ENCODE measurements at places on chromosomes 6 and 20. TPM values are rescaled to one million over a fixed set of nuclear protein-coding genes. Genes with fewer than 3 reads are reported as not detected.

DNA sequence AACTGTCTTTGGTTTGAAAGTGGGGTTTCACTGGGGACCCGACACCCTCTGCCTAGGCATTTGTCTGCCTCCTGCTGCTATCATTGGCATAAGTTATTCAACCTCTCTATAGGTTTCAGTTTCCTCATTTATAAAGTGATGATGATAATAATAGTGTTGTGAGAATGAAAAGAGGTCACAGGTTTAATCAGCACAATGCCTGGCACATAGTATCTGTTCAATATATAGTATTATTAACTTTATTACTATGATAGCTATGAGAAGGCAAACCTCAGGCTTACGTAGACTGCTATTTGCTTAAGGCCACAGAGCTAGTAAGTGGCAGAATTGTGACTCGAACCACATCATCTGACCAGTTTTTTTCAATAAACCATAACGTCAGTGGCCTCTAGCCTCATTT is 256.8 kb downstream of the CDKAL1 start:
- H3K27ac ChIP-seq, result no peak overlapping the region
- no peaks in the 10 kb centered on the region for H3K27me3 ChIP-seq
- DNase-seq, result no peak
- peaks cover 1% of the 10 kb centered on the region for H3K36me3 ChIP-seq
- H3K4me1 ChIP-seq, result peaks cover 2% of the 10 kb centered on the region

DNA sequence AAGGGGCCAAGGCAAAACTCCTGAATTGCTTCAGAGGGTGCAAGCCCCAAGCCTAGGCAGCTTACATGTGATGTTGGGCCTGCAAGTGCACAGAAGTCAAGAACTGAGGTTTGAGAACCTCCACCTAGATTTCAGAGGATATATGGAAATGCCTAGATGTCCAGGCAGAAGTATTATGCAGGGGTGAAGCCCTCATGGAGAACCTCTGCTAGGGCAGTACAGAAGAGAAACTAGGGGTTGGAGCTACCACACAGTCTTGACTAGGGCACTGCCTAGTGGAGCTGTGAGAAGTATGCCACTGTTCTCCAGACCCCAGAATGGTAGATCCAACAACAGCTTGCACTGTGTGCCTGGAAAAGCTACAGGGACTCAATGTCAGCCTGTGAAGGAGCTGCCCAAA is 179.7 kb upstream of the GJE1 start:
- H3K4me3 ChIP-seq, result no peak overlapping the region
- peaks cover 2% of the 10 kb centered on the region for H3K4me1 ChIP-seq
- no peaks in the 10 kb centered on the region for H3K27me3 ChIP-seq

GRCh38 chr20:609371-609964 is 641 bp downstream of the TCF15 start:
- H3K27me3 ChIP-seq, result peaks cover 44% of the 10 kb centered on the region
- H3K4me1 ChIP-seq, result no peaks in the 10 kb centered on the region
- DNase-seq, result no peak
- H3K36me3 ChIP-seq, result no peaks in the 10 kb centered on the region

SPTLC3 gene
- not detected for total RNA-seq

DNA sequence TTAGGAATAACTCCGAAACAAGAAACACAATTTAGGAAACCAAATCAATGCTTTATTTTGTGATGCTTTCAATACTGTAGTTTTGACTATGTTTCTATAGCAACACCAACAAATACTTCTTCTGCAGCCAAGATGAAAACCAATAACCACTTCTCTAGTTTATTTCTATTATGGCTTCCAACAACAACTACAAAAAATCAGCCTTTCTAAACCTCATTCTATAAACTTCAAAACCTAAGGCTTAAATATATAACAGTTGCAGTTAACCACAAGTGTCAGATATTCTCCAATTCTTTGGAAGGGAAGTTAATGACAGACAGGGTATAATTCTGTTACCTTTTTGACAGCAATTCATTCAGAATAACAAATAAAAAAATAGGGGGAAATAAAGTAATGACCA is 80.9 kb downstream of the EPB41L2 start:
- no peak overlapping the region for H3K4me3 ChIP-seq
- H3K27me3 ChIP-seq, result no peaks in the 10 kb centered on the region
- H3K27ac ChIP-seq, result no peak overlapping the region
- DNase-seq, result no peak
- H3K4me1 ChIP-seq, result no peaks in the 10 kb centered on the region

ERVFRD-1 gene
- not detected for total RNA-seq

- no peak overlapping the region for H3K27ac ChIP-seq
- DNase-seq, result no peak
- no peaks in the 10 kb centered on the region for H3K36me3 ChIP-seq
- peaks cover 44% of the 10 kb centered on the region for H3K27me3 ChIP-seq
- no peaks in the 10 kb centered on the region for H3K4me1 ChIP-seq
Measured at GRCh38 chr6:104885518-104886043, 25.9 kb upstream of the HACE1 start.

SLC17A2 gene
- not detected for total RNA-seq

KCNK16 gene
- not detected for total RNA-seq

- H3K4me3 ChIP-seq, result no peak overlapping the region
- H3K4me1 ChIP-seq, result no peaks in the 10 kb centered on the region
- DNase-seq, result no peak
- H3K36me3 ChIP-seq, result no peaks in the 10 kb centered on the region
Measured at GRCh38 chr6:113776998-113777397, 80.1 kb upstream of the MARCKS start.

GNL1 gene
- total RNA-seq, result 70.5 TPM

GRCh38 chr6:12083302-12083701 is 71.2 kb downstream of the HIVEP1 start:
- no peak overlapping the region for H3K4me3 ChIP-seq
- DNase-seq, result no peak
- H3K27ac ChIP-seq, result no peak overlapping the region

TOX2 gene
- total RNA-seq, result 5.6 TPM

- no peak overlapping the region for H3K27ac ChIP-seq
- H3K4me1 ChIP-seq, result no peaks in the 10 kb centered on the region
- H3K4me3 ChIP-seq, result no peak overlapping the region
- H3K36me3 ChIP-seq, result no peaks in the 10 kb centered on the region
- H3K27me3 ChIP-seq, result peaks cover 10% of the 10 kb centered on the region
Measured at GRCh38 chr6:47094241-47094925, 52.3 kb upstream of the ADGRF1 start.

GRCh38 chr20:37519508-37520418 is 1.3 kb upstream of the NNAT start:
- no peak for DNase-seq
- H3K4me3 ChIP-seq, result peak overlapping the region; percentile 68

DEFB124 gene
- total RNA-seq, result not detected

DNA sequence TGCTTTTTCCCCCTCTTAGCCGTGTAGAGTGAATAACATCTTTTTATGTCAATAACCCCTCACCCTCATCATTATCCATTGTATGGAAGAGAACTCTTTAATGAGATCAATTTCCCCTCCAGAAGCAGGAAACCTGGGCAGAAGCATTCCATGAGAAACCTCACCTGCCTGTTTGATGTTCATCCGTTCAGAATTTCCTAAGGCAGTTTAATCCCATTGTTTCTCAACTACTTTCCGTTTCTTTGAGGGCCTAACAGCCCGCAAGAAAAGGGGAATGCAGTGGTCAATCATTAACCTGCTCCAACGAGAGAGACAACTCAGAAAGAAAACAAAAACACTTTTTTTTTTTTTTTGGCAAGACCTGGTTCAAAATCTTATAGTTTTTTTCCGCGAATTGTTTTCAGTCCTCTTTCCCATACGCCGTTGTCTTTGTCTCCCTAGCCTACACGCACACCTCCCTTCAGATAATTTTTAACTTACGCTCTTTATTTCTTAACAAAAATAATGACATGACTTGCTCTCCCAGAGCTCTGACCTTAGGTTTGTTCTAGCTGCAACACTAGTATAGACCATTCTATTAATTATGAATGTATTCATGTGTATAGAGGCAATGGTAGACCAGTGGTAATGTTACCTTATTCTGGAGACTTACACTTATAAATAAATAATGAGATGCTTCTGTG is 25.6 kb upstream of the ID4 start:
- H3K4me1 ChIP-seq, result no peaks in the 10 kb centered on the region
- H3K4me3 ChIP-seq, result no peak overlapping the region
- H3K27me3 ChIP-seq, result peaks cover 30% of the 10 kb centered on the region
- DNase-seq, result no peak
- H3K36me3 ChIP-seq, result no peaks in the 10 kb centered on the region

- H3K4me3 ChIP-seq, result no peak within 1 kb of the TSS
- no peaks in the 10 kb centered on the region for H3K4me1 ChIP-seq
- no peak within 1 kb of the TSS for H3K27ac ChIP-seq
- peaks cover 15% of the 10 kb centered on the region for H3K27me3 ChIP-seq
- DNase-seq, result no peak
Measured at GRCh38 chr20:7940341-7940740, at the start of gene HAO1. TSS of gene HAO1 (minus strand) at chr20:7940458. CDS start at chr20:7940422, 36 bp downstream.

KCNK5 gene
- 10.9 TPM for total RNA-seq

DNA sequence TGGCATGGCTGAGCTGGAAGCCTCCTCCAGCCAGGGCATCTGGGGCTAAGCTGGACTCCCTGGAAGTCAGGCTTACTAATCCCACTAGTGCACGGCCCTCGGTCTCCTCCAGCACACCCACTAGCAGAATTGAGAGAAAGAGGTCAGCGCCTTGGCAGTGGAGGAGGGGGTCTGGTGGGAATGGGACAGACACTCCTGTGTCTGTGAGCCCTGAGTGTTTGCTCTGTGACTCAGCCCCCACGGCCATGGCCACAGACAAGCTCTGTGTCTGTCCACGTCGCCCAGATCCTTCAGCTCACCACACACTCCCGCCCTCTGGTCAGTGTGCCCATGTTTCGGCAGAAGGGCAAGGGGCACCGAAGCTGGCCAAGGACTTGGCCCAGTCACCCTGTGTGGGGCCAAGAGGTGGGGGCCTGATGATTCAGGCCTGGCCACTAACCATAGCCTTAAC is 8.8 kb downstream of the MDFI start:
- DNase-seq, result no peak
- H3K27me3 ChIP-seq, result peaks cover 31% of the 10 kb centered on the region
- H3K36me3 ChIP-seq, result no peaks in the 10 kb centered on the region

FAM162B gene
- not detected for total RNA-seq

GRCh38 chr20:36439040-36439730 is 102.1 kb upstream of the MYL9 start:
- peak; percentile 71 for DNase-seq
- no peaks in the 10 kb centered on the region for H3K27me3 ChIP-seq
- H3K27ac ChIP-seq, result no peak overlapping the region
- peaks cover 5% of the 10 kb centered on the region for H3K4me1 ChIP-seq
- no peaks in the 10 kb centered on the region for H3K36me3 ChIP-seq
- H3K4me3 ChIP-seq, result no peak overlapping the region

RTEL1 gene
- 76.9 TPM for total RNA-seq

GRCh38 chr6:68296126-68296525 is 339.0 kb upstream of the ADGRB3 start:
- no peaks in the 10 kb centered on the region for H3K4me1 ChIP-seq
- H3K4me3 ChIP-seq, result no peak overlapping the region
- no peak for DNase-seq
- no peaks in the 10 kb centered on the region for H3K27me3 ChIP-seq
- H3K27ac ChIP-seq, result no peak overlapping the region

HLA-DRB5 gene
- total RNA-seq, result 15.9 TPM

LY6G6F gene
- total RNA-seq, result not detected

- no peak for DNase-seq
- H3K4me1 ChIP-seq, result peaks cover 7% of the 10 kb centered on the region
- H3K27ac ChIP-seq, result no peak overlapping the region
- peaks cover 11% of the 10 kb centered on the region for H3K36me3 ChIP-seq
- no peak overlapping the region for H3K4me3 ChIP-seq
- no peaks in the 10 kb centered on the region for H3K27me3 ChIP-seq
Measured at GRCh38 chr20:5779071-5779900, 29.1 kb downstream of the SHLD1 start.

- H3K4me3 ChIP-seq, result peak overlapping the region; percentile 51
- H3K36me3 ChIP-seq, result peaks cover 4% of the 10 kb centered on the region
- no peak for DNase-seq
- H3K27ac ChIP-seq, result no peak overlapping the region
- peaks cover 13% of the 10 kb centered on the region for H3K4me1 ChIP-seq
- peaks cover 18% of the 10 kb centered on the region for H3K27me3 ChIP-seq
Measured at GRCh38 chr6:5930143-5930770, 76.5 kb downstream of the NRN1 start.

HM13 gene
- 233 TPM for total RNA-seq

GRCh38 chr20:54759589-54759988 is 284.2 kb downstream of the DOK5 start:
- H3K4me1 ChIP-seq, result no peaks in the 10 kb centered on the region
- H3K4me3 ChIP-seq, result no peak overlapping the region
- peaks cover 7% of the 10 kb centered on the region for H3K36me3 ChIP-seq
- no peak overlapping the region for H3K27ac ChIP-seq
- no peaks in the 10 kb centered on the region for H3K27me3 ChIP-seq
- no peak for DNase-seq

GRCh38 chr6:135310291-135310690 is 129.2 kb downstream of the MYB start:
- H3K4me1 ChIP-seq, result no peaks in the 10 kb centered on the region
- no peaks in the 10 kb centered on the region for H3K36me3 ChIP-seq
- no peak overlapping the region for H3K27ac ChIP-seq
- no peak overlapping the region for H3K4me3 ChIP-seq
- DNase-seq, result no peak

- H3K4me3 ChIP-seq, result no peak overlapping the region
- peaks cover 22% of the 10 kb centered on the region for H3K27me3 ChIP-seq
- H3K27ac ChIP-seq, result no peak overlapping the region
- peaks cover 5% of the 10 kb centered on the region for H3K4me1 ChIP-seq
- DNase-seq, result no peak
Measured at GRCh38 chr6:166595949-166596348, 9.5 kb upstream of the RAMACL start.

DNA sequence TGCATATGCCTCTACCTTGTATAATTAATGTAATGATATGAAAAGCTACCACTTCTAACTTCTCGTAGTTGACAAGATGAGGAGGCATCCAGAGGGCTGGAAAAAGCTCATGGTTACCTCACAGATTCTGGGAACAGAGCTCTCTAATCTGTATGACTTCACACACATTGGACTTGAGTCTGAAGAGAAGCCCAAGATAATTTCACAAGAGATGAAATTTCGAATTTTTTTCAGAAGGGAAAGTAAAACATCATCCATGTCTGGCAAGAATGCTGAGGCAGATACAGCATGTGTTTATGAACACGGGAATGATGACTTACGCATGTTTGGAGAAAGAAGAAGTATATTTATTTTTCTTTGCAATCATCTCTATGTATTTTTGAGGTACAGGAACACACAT is 141.8 kb upstream of the TENT5A start:
- no peak overlapping the region for H3K27ac ChIP-seq
- DNase-seq, result no peak
- no peaks in the 10 kb centered on the region for H3K27me3 ChIP-seq
- no peaks in the 10 kb centered on the region for H3K4me1 ChIP-seq
- H3K36me3 ChIP-seq, result no peaks in the 10 kb centered on the region
- no peak overlapping the region for H3K4me3 ChIP-seq

GRCh38 chr6:45959534-45960145 is 56.0 kb downstream of the CLIC5 start:
- peaks cover 4% of the 10 kb centered on the region for H3K36me3 ChIP-seq
- no peaks in the 10 kb centered on the region for H3K4me1 ChIP-seq
